ENCODE measurements at places on chromosomes 16 and 17.

DNA sequence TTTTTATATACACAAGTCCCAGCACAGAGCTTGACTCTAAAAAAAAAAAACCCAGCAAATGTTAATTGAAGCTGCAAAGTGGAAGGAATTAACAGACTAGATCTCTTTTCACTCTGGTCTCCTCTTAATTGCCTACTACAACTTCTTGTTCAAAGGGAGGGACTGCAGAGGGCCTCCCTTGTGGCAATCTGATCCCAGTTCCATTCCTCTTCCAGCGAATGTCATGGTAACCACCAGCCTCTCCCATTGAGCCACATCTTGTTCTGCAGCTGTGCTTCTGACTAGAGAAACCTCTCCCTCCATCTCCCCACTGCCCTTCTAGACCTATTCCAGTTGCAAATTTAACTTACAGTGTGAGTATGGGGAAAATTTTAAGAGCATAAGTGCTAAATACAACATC lies 5.9 kb downstream of the SUPT6H start:
- DNase-seq: no peak

DNA sequence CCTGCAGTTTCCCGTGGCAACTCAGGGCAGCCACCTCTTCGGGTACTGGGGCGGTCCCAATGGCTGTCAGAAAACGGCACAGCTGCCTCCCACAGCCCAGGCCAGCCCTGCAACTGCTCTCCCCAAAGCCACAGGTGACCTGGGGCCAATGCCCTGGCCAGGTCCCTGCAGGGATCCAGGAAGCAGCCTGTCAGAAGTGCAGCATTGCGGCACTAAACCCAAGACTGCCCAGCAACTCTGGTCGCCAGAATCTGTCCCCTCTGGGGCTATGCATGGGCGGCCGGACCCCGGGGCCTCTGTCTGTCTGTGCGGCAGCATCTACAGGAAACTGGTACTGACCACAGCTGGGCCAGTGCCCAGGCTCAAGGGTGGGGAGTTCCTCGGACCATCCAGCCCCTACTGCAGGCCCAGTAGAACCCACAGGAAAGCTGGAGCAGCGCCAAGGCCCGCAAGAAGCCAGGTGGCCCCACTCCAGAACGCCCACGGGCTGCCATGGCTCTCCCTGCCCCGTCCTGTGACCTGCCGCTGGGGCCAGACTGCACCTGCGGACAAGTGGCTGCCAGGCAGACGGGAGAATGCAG lies 5.5 kb downstream of the CYBC1 start:
- no peak for DNase-seq

- no peak for DNase-seq
Measured at GRCh38 chr17:57938061-57938502, 17.1 kb downstream of the CUEDC1 start.

- no peak for DNase-seq
Measured at GRCh38 chr16:4426021-4426684, 485 bp downstream of the DNAJA3 start.

DNA sequence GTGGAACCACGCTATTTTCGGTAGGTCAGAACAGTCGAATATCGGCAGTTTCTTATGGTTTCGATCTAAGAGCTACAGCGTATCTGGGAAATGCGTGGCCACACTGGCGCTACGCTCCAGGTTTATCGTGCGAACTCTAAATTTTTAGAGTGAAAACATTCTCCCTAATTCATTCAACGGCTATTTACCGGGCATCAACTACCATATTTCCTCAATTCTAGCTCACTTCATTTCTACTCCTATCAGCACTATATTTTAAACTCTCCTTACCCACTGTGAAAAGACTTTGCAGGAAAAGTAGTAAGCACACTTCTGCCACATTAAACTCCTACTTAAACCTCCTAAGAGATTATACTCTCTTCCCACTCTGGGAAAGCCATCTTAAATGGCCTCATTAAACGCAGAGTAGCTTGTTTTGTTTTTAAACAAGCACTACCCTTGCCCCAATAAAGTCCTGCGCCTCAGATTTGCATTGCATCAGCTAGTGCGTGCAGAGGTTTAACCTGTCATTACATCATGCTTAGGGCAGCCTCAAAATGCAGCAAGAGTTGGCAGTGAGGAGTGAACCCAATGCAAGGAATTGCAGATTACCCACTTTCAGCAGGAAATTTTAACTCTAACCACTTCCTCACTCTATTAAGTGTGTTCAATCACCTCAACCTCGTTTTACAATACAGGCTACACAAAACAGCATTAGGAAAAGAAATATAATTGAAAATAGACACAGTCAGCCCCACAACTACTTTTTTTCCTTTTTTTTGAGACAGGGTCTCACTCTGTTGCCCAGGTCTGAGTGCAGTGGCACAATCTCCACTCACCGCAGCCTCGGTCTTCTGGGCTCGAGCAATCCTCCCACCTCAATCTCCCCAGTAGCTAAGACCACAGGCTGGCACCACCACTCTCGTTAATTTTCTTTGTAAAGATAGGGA lies 18.8 kb downstream of the SIAH1 start:
- peak; percentile 35 for DNase-seq

- no peak for DNase-seq
Measured at GRCh38 chr17:83192161-83192788, 112.9 kb downstream of the METRNL start.

DNA sequence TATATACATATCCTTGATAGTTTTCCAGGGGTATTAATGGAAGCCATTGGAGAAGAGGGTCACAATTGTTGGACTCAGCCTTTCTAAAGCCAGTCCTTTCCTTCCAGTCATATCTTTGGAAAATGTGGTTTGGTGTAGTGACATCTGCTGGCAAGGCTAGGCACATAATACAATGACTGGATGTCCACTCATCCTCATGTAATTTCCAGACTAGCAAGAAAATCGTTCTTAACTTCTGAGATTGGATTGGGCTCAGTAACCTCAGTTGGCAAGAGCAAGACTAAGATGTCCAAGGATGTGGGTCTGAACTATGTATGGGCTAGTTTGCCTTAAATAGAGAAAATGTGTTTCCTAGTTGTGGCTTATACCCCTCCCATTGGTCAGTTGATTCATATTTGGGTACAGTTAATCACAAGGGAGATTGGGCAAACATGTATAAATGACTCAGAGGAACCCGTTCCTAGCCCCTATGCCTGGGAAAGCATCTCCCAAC lies 8.7 kb upstream of the KAT7 start:
- DNase-seq: no peak

- no peak for DNase-seq
Measured at GRCh38 chr16:72895951-72896350, 152.0 kb downstream of the ZFHX3 start.
